ENCODE measurements at places on chromosomes 16 and 17. TPM values are rescaled to one million over a fixed set of nuclear protein-coding genes. Genes with fewer than 3 reads are reported as not detected.
A peak's percentile ranks its signal among the peaks of the same experiment; 100 is the strongest.

DNA sequence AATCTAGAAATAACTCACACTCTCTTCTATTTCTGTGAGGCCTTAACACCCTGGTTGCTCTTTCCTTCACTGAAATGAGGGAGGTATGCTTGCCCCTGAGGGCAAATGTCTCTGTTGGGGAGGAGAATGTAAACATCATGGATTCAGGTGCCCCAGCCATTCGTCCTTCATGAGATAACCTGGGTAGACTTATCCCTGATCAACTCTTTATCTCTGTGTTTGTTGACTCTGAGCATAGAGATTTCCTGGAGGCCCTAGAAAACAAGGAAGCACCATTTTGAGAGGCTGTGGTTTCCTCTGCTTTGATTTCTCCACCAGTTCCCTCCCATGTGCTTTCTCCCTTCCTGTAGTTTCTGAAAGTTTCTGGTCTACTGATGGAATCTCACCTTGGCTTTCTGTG is 77.3 kb downstream of the PHKB start:
- no peak for DNase-seq

DNA sequence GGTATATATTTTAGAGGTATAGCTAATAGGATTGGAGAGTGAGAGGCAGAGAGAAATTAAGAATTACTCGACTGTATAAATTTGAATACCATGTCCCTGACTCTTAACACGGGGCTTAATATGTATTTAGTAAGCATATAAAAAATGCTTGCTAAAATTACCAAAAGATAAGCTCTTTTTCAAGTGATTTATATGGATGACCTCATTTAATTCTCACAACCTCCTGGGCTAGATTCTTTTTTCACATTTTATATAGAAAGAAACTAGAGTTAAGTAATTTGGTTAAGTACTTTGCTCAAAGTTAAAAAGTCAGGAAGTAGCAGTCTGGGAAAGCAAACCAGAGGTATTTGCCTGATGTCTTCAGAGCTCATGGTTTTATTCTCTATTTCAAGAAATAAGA is 963.5 kb upstream of the SOX9 start:
- DNase-seq, result no peak

CORO7 gene
- total RNA-seq, result 61.6 TPM

- no peak for DNase-seq
Observed at GRCh38 chr16:71524566-71525553, 1.4 kb upstream of the CHST4 start.

BRICD5 gene
- total RNA-seq, result 7.9 TPM

DNA sequence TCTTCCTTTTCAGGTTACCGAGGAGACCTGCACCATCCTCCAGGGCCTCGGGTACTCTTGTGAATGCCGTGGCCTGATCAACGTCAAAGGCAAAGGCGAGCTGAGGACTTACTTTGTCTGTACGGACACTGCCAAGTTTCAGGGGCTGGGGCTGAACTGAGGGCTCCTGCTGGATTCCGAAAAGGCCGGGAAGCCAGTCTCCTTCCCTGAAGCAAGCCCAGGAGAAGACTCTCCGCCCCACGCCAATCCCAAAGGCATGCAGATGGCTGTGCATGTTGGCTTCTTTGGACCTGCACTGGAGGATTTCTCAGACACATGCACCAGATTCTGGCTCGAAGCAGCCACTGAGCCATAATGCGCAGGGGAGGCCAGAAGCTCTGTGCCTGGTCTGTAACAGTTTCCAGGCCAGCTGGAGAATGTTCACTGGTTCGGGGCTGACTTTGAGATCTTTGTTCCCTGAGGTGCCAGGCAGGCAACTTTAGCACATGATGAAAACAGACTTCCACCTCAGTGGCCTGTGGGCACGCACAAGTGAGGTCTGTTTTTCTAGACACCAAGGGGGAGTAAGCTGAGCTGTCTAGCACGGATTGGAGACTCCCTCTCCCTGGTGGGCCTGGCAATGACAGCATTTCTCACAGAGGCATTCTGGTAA is 49.1 kb downstream of the ADCY7 start:
- DNase-seq, result peak; percentile 5

DNA sequence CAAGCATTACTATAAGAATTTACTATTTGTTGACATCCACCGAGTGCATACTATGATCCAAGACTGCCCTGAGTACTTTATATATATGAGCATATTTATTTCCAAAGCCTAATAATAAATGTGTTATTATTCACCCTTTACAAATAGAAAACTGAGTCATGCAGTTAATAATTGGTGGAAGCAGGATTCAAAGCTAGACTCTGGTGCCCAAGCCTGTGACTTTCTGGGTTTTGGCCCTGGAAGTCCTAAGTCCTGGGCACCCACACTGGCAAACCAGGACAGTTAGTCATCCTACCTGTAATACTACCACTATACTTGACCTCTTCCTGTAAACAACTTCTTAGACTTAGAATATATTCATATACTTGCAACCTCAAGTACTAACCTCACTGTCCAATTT is 257.4 kb upstream of the IRX5 start:
- DNase-seq, result no peak

DNA sequence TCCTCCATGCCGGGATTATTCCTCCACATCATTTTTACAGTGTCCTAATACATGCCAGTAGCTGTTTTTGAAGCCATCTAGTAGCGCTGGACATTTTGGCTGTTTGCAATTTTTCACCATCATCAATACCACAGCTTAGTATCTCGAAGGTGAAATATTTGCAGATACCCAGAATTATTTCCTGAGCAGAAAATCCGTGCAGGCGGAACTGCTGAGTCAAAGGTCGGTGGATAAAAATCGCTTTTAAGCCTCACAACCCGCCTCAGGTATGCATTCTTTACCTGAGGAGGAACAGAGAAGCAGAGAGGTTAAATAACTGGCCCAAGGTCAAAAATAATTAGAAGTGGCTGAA is 584 bp upstream of the TNRC6A start:
- DNase-seq, result no peak

- DNase-seq, result no peak
Observed at GRCh38 chr16:77014441-77014840, 176.5 kb upstream of the MON1B start.

TMEM88 gene
- 5.5 TPM for total RNA-seq

DNA sequence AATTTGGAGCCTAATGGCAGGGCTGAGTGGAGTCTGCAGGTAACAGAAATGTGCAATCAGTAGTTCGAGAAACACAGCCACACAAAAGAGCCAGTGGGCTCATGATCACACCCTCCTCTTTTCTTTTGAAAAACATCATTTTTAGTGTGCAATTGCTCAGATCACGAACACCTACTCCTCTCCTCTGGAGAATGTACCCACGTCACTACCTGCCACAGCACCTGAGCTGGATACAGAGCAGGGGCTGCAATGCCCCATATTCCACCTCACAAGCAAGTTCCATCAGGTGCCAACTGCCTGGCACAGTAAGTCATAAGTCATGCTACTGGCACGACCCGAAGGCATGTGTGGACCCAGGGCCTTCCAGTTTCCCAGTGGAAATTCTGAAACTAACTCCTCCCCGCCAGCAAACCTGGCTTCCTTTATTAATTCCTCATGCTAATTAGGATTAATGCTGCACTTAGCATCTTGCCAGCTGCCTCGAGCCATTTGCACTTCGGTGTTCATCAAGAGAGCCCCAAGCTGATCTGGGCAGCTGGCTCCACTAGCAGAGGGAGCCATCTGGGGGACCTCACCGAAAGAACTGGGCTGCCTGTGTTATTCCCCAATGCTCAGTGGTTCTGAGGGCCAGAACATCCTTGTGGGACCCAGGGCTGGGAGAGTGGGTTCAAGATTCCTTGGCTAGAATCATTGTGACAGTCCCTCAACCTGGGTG is 2.4 kb downstream of the CACNG4 start:
- DNase-seq, result no peak

PPM1E gene
- total RNA-seq, result not detected

- no peak for DNase-seq
Observed at GRCh38 chr17:28136923-28137322, 94.4 kb downstream of the NLK start.

- DNase-seq, result no peak
Observed at GRCh38 chr17:31497431-31497830, 106.0 kb downstream of the RAB11FIP4 start.

DNA sequence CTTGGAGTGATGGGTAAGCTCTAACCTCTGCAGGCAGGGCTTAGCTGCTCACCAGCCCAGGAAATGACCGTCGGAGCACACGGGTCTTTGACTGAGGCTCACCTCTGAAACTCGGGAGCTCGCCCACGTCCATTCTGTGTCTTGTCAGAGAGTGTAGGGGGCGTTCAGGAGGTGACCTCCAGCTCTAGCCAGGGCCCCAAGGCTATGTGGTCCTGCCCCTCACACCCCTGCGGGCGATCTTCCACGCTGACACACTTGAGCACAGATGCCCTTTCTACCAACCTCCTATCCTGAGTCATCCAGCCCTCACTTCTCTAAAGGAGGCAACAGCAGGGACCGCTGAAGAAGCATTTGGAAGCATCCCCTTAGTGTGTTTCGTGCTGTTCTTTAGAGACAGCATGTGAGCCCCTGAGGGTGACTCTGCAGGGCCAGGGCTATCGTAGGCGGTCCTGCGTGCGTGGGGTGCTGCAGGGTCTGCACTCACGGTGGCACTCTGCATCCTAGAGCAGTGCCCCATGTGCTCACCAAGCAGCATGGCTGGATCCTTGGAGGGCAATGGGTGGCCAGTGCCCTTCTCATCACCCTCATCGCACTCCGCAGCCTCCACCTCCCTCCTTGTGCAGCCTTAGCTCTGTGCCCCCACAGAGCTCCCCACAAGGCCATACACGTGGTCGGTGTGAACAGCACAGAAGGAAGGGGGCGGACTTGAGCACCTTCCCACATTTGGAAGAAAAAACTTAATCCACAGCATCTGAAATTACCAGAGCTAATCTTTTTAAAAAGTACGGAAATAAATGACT is 33.8 kb downstream of the SLC47A1 start:
- no peak for DNase-seq

DNA sequence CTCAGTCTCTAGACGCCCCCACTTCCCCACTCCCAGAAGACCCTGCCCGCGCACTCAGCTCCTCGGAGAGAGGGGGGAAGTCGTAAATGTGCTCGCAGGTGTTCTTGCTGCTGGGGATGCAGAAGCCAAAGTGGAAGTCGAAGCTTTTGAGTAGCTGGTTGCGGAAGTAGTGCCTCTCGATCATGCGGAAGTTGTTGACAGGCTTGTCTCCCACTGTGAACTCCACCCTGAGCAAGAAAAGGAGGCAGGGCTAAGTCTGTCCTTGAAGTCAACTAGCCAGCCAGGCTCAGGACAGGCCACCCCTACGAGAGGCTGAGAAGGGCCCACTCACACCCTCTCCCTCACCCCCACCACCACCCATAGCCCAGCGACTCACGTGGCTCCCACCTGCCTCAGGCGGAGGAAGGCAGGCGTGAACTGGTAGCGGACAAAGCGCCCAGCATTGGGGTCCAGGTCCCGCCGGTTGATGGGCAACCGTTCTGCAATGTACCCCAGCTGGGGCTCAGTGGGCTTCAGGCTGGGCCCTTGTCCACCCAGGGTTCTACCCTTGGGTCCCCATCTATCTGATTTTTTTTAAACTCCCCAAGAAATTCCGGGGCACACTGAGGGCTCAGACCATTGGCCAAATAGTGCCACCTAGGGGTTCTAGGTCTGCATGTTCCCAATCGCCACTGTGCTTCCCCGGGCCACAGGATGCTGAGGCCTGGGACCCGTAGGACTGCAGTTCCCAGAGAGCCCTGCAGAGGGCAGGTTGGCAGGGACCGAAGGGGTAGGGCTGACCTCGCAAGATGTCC is 4.6 kb downstream of the UNC119 start:
- DNase-seq, result peak; percentile 87

NPIPB13 gene
- total RNA-seq, result 4.4 TPM

DNA sequence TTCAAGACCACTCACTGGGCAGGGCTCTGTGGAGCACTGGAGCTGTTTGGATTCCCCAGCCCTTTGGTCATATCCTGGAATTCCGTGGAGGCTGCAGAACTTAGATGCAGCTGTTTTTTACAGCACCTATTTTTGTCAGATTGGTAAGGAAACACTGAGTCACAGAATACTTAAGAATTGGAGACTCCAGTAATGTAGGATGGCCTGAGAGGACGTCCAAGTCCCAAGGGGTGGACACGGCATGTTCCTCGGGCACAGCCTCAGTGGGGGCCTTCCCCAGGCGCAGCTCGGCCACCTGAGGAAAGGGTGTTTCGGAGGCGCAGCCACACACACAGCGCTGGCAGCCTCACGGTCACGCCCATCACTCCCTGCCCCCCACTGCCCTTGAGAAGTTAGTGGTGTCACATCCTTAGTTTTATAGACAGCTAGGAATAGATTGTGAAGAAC is 14.8 kb downstream of the PLD6 start:
- no peak for DNase-seq

- DNase-seq, result no peak
Observed at GRCh38 chr17:4522661-4523060, 24.0 kb downstream of the SPNS2 start.

- peak; percentile 57 for DNase-seq
Observed at GRCh38 chr16:2026461-2027023, at the start of gene NHERF2. Gene NHERF2 (plus strand): TSS chr16:2026902. CDS start chr16:2027006, 104 bp downstream.

RHBDL3 gene
- total RNA-seq, result not detected

DNA sequence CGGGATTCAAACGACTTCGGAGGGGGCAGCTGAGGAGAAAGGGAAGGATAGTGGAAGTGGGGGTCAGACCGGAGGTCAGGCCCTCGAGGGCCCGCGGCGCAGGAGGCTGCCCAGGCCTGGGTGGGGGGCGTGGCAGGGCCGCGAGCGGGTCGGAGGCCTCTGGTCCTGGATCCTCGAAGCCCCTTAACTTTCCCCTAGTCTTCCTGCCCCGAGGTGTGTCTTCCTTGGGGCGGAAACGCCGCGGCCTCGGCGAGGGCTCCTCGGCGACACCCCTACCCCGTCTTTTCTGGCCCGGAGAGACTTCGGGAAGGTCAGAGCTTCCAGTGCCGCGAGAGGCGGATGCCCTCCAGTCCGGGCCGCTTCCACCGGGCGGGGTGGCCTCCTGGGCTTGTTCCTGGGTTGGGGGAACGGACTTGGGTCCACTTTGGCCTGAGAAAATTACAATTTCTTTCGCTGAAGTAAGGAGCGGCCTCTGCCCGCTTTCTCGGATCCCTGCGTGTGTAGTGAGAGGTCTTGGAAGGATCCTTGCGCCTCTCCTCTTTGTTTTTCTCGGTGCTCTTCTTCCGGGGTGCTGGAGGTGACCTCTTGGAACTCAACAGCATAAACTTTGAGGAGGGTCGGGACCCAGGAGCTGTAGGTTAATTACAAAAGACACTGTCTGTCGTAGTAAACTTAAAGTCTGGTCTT is 491 bp downstream of the IST1 start:
- DNase-seq, result peak; percentile 45

All from transverse colon (tissue), 4 donors.